Astrocyte of the cerebellum (primary cell): ENCODE measurements at places on chromosomes 12 and 14.

DNA sequence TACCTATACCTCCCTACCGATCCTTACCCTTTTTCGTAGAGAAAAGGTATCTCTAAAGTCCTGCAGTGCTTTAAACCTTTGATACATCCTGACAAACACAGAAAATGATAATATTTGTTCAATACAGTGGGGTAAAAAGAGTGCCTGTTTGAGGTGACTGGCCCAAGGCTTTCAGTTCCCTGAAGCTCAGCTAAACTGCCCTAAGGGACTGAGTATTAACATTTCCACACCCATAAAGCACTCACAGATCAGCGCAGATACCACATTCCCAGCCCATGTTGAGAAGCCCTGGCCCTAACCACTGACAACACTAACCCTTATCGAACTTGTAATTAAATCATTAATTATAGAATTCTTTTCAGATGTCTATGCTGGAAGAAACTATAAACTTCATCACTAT, 108.7 kb downstream of the DIP2B start:
- DNase-seq, result no peak

DNA sequence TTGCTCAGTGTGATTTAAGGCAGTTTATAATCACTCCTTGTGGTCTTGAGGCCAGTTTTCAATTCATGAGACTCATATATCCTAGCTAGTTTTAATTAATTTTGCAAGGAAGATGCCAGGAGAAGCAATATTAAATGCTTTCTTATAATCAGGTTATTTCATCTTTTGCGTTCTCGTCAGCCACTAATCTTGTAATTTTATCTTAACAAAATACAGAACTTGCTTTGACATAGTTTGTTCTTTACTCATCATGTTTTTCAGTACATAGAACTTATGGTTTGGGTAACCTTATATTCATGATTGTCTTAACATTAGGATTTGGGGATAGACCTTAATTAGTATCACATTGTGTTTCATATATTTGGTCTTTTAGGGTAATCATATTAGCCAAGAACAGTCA, 76.0 kb downstream of the LIN52 start:
- DNase-seq, result no peak

- no peak for DNase-seq
Observed at GRCh38 chr12:44389038-44389437, 487.1 kb downstream of the NELL2 start.

- no peak for DNase-seq
Observed at GRCh38 chr14:106222731-106223130, 696.3 kb downstream of the TMEM121 start.

- DNase-seq, result no peak
Observed at GRCh38 chr12:4978737-4979136, 64.9 kb upstream of the KCNA5 start.

DNA sequence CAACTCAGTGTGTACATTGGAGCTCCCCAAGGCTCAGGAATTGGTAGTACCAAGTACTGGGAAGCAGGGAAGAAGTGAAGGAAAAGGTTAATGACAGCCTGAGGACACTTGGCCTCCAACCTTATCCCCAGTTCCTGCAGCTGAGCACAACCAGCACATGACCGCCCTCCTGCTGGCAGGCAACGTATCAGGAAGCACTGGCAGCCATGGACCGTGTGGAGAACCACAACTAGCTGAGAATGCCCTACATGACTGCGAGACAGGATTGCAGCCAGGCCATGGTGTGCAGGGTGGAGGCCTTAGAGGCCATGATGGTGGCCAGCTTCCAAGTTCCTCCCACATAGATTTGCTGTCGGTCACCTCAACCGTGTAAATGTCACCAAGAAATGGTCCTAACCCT, 26.8 kb downstream of the PYGL start:
- no peak for DNase-seq

DNA sequence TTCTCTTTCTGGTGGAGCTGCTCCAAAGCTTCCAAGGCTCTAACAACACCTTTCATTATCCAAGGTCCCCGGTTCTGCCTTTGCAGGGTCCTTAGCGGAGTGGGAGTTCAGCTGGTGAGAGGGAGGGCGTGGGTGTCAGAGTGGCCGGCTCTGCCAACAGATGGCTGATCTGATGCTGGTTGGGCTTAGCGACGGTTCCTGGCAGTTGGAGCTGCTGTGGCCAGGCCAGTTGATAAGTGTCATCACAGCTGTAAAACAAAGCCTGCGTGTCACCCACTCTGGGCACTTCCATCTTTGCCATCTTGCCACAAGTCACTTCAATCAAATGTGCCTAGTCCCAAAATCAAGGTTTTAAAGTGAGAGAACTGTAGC, 36.3 kb downstream of the RIN3 start:
- no peak for DNase-seq

DNA sequence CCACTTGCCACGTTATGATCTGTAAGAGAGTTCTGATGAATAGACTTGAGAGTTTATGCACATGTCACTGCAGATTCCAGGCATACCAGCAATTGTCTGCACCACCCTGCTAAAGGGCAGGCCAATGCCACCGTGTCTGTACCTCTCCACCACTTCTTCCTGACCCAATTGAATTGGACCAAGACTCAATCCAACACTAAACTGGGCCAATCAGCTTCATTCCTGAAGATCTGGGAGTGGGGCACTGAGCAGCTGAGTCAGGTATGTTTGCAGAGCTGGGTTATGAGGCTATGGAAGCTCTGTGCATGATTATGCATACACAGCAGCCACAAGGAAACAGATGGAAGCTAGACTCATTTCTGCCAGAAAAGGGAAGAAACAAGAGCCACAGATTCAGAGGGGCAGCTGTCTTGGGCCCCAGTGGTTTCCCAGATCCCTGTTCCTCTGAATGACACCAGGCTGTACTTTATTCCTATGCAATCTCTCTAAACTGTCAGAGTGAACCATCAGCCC, 28.0 kb downstream of the DAO start:
- DNase-seq, result no peak

GRCh38 chr14:35113308-35113950, 8.4 kb downstream of the PPP2R3C start:
- no peak for DNase-seq

DNA sequence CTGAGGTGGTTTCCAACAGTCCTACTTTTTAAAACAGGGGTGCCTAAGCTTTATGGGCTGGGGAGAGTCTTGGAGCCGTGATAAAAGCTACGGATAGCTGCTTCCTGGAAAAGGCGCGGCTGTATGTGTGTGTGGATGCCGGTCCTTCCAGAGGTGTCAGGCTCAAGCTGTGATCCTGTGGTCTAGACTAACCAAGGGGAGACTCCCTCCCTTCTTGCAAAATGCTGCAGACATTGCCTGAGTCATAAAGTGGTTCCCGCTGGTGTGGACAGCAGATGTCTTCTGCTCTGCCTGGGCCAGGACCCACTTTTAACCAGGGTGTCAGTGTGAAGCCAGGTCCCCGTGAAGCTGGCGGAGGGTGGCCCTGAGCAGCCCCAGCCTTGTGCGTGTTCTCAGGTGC, 37.8 kb downstream of the CCDC92 start:
- DNase-seq, result no peak

DNA sequence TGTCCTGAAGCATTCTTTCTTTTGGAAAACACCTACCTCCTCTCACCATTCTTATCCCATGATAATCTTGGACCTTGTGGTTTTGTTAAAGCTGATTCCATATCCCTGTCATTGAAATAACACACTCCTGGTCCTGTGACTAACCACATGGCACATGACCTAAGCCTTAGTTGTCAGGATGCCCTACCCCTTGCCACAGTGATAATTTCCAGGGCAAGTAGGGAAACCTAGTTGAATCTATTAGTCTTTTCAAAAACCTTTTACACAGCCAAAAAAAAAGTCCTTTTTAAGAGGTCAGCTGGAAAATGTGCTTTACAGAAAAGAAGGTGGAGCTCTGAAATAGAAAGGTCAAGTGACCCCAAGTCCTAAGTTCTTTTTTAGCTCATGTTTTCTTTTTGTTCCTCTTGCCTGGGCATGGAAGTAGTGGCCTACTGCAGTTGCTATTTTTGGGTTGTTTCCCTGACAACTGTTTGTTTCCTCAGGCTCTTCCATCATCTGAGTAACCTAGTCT, 608.4 kb downstream of the LRFN5 start:
- peak; percentile 32 for DNase-seq

DNA sequence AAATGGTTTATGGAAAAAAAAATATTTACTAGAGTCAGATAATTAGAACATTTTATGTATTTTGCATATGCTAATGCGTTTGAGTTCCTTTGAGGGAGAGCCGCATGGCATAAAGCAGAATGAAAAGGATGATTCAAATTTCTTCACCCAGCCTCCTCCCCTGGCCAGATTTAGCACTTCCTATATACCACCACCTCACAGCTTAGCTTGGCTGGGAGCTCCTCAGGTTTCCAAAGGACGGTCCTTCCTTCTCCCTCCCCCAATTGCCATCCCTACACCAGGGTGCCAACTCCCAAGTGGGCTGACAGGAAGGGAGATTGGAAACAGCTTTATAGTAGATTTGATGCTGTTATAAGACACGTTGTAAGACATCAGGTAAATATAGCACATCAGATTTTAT, 157.4 kb downstream of the RGS6 start:
- DNase-seq, result no peak

- DNase-seq, result no peak
Observed at GRCh38 chr14:73381380-73382013, 76.8 kb downstream of the NUMB start.

DNA sequence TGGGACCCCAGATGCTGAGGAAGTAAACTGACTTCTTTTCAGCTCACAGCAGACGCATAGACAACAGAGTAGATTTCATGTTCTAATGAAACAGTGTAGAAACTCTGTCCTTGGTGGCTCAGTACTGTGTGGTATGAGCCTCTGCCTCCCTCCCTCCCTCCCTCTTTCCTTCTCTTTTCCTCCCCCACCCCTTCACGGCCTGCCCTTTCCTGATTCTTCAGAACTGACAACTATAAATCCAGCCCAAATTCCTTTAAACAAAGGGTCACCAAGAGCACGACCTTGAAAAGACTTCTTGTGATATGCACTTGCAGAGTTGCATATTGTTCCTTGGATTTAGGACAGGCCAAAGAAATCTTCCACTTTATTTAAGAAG, 164.0 kb downstream of the ETV6 start:
- no peak for DNase-seq

DNA sequence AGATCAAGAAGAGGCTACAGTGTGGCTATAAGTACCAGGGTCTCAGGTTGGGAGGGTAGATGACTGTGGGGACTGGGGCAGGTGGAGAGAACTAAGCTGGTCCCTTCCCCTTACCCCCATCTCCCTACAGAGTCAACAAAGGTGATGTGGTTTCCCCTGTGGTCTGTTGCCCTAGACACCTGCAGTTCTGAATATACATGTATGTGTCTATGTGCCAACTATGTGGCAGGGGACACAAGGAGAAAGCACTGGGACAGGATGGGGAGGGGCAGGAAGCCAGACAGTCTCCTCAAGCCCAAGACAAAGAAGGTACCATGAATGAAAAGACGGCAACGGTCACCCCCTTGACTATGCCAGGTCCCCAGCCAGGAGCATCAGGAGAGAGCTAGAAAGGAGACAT, 4.5 kb upstream of the HDAC7 start:
- no peak for DNase-seq

GRCh38 chr14:64720131-64720576, 15.9 kb downstream of the PLEKHG3 start:
- DNase-seq, result peak; percentile 34

DNA sequence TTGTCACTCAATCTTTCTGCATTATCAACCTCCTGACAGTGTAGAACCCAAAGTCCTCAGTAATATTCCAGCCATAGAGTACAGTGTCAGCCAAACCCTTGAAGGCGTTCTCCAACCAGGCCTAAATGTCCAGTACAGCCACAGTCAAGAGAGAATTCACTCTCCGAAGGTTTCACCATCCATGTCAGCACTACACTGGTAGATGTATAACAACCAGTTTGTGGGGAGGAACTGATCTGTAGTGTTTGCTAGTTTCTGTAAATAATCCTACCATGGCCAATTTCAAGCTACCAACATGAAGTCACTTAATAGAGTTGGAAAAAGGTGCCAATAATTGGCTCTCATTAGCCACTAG, 456 bp upstream of the MDP1 start:
- DNase-seq, result no peak

DNA sequence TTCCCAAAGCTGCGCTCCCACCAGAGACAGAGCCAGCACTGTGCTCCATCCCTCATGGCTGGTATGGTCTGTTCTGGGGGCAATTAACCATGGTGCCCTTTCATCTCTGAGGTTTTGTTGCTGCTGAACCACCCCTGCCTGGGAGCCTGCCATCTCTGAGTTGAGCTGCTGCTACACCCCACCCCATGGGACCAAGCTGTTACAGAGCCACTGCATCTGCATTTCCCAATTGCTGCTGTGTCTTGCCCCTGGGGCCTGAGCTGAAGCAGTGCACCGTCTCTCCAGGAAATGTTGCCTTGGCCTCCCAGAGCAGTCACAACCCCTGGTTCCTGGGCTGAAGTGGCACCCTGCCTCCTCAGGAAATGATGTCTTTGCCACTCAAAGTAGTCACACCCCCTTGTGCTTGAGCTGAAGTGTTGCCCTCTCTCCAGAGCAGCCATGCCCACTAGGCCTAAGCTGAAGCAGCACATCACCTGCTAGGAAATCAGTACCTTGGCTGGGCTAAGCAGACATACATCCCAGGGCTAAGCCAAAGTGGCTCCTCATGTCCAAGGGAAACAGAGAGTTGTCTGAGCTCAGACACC, 140.3 kb downstream of the RERGL start:
- no peak for DNase-seq

DNA sequence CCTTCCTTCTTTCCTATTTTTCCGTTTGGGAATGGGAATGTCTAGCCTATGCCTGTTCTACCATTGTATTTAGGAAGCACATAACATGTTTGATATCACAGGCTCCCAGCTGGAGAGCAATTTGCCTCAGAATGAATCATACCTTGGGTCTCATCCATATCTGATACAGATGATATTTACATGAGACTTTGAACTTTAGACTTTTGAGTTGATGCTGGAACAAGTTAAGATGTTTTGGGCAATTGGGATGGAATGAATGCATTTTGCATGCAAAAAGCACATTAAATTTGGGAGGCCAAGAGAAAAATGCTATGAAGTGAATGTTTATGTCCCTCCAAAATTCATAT, 61.9 kb upstream of the BEGAIN start:
- peak; percentile 42 for DNase-seq

DNA sequence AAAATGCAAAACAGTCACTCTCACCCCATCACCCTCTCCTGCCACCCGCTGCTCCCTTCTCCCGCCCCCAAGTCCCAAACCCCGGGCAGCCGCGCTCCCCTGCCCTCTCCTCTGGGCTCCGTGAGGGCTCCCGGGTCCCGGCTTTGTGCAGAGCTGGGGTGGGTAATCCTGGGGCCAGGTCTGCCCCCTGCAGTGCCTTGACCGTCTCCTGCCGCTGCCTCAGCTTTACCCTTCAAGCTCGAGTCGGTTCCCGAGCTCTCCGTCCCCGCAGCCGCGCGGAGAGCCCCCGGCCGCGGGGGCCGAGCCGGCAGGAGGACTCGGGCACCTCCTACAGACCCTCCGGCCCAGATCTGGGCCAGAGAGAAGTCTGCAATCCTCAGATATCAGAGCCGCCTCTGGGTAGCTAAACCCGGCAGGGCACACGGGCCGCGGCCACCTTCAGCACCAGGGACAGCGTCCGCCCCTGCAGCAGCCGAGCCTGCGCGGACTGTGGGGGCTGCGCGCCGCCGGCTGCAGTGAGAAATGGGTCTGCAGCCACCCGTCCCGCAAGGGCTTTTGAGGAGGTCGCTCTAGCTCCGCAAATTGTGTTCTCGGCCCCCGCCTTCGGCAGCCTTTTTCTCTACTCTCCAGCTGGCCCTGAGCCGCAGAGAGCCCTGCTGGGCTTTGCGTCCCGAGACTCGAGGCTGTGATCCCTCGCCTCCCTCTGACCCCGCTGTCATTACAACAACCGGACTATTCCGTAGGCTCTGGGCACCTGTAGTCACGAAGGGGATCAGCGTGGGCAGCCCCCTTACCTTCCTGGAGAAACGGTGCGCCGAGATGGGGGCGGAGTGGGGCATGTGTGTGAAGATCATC, 1.2 kb downstream of the PRMT8 start:
- DNase-seq, result peak; percentile 20

GRCh38 chr12:53899230-53899629, 39.4 kb upstream of the HOXC13 start:
- DNase-seq, result no peak
